ENCODE measurements at places on chromosomes 16 and 17.

DNA sequence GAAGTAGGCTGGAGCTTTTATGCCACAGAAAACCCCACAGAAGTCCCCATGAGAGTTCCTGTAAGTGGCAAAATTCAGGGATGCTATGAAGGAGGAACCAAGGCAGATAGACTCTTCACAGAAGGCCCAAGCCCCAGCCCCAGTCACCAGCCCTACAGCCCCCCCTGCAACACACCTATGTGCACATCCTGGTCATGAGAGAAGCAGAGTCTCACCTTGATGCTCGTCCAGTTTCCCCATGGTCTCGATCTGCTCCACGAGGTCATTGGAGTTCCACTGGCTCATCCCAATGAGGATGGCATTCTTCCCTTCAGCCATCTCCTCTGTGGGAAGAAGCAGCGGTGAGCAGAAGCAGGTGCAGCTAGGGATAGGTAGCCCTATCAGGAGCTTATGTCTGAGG is 31.2 kb downstream of the PITPNM3 start:
- no peak for DNase-seq

- DNase-seq: no peak
These were observed 5.0 kb upstream of the SALL1 start for GRCh38 chr16:51155820-51156806.

DNA sequence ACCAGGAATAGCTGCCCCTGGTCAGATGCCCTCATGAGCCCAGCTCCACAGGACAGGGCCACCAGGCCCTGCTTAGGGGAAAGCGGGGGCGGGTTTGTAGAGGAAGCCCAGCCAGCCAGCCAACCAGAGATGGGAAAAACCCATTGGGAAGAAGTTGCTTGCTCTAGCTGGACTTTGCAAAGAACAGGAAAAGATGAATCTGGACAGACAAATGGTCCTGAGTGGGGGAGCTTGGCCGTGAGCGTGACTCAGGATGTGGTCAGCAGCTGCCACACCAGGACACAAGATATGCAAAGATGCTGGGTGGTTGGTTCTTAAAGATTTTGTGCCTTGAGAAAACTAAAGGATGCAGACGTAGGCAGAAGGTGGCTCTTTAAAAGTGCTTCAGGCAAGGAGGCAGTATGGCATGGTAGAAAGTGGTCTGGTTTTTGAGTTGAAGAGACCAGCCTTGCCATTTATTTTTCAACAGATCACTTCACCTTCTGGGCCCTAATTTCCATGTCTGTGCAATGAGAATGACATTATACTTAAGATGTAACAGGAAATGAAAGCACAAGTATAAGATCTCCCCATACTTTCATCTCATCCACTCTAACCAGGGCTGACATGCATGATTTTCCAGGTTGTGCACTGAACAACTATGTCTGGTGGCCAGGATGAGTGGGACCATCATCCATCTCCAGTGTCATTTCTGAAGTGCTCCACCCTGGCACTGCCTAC is 27.8 kb upstream of the HEATR6 start:
- no peak for DNase-seq

GRCh38 chr17:74009056-74009625 is 194.3 kb upstream of the RPL38 start:
- DNase-seq: no peak

DNA sequence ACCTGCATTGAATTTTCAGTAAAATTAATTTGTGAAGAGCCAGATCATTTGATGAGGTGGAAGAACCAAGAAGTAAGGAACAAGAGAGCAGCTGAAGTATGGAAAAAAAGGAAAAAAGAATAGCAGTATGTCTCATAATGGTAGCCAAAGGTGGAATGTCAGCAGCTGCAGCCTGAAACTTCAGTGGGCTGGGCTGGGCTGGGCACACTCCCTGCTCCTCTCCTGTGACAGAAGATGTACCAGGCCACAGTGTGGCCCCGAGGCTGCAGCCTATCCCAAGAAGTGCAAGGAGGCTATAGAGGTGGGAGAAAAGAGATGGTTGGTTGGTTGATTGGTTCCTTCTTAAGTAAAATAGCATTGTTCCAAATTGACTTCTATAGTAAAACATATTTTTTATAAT is 84.5 kb downstream of the TNRC6C start:
- DNase-seq: no peak

DNA sequence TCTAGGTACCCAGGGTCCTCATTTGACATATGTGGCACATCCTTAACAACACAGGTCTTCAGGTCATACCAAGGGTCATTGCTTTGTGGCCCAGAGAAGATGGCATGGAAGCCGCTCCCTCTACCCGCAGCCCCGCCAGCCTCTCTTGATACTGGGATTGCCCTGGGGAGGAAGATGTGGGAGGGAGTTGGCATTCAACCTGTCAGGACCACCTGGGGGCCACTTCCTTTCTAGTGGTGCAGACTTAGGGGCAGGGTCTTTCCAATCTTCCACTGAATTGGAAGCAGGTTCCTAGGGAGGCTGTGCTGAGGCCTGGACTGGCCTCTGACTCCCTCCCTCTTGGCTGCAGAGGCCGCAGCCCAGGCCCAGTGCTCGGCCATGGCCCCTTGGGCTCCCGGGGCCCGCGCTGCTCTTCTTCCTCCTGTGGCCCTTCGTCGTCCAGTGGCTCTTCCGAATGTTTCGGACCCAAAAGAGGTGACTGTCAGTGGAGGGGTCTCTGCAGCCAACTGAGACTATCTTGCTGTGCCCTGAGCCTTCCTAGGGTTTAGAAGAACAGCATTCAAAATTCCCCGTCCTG is 5.1 kb upstream of the HEXIM1 start:
- DNase-seq: no peak

GRCh38 chr17:2266045-2266864 is 37.3 kb downstream of the SMG6 start:
- DNase-seq: no peak

DNA sequence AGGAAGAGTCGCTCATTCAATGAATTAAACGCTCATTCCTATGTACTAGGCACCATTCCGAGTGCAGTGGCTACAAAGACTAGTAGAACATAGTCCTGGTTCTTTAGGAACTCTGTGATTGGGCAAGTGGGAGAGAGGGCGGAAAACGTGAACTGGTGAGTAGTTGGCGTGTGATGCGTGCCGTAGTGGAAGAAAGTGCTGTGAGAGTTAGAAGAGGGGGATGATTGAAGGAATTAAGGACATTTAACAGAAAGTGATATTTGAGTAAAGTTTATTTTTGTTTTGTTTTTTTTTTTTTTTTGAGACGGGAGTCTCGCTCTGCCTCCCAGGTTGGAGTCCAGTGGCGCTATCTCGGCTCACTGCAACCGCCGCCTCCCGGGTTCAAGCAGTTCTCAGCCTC is 7.9 kb upstream of the SLFN14 start:
- DNase-seq: peak; percentile 21

GRCh38 chr16:53787423-53787822 is 83.5 kb downstream of the FTO start:
- DNase-seq: no peak

- no peak for DNase-seq
These were observed 120.6 kb downstream of the TANC2 start for GRCh38 chr17:63086483-63087185.

DNA sequence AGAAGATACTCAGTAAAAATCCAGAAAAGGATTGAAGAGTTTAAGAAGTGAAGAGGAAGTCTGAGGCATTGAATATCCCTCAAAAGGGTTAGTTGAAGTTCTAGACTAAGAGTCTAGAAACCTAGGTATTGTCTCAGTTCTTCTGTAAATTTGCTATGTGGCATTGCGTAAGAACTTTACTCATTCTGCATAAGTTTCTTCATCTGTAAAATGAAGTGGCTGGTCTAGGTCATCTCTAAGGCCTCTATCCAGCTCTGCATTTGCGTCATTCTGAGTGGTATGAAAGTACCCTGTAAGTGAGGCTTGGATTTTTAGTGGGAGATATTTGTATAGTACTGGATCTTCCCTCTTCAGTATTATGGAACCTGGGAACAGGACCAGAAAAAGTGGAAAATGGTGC is 130.2 kb downstream of the MYO1D start:
- DNase-seq: no peak

DNA sequence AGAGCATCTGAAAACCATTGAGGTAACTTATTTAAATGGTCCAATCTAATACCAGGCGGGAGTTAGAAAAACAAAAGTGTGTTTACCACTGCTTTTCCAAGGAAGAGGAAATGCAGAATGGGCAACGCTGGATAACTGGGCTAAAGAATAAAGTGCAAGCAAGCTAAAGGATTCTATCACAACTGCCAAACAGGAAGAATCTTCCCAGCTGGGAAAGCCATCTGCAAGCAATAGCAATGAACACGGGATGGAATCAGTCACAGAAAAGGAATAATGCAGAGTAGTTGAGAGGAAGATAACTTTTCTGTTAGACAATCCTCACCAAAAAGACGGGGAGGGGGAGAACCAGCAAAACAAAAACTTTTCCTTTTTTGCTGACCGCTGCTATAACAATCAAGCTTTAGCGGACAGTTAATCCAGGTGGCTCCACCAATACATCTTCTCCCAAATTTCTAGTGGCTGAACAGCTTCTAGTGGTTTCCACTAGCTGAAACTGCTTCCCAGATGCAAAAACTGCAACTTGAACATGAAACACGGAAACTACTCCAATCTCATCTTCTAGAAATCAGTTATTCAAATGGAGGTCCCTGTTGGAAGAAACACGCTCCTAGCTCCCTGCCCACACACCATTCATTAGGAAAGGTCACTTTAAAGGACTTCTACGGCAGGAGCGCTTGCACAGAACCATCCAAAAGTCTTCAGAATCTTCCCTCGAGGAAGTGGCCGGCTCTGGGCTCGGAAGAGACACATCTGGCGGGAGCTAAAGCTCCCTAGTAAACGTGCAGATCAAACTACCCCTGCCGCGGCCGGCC is 929 bp downstream of the TMEM11 start:
- no peak for DNase-seq

DNA sequence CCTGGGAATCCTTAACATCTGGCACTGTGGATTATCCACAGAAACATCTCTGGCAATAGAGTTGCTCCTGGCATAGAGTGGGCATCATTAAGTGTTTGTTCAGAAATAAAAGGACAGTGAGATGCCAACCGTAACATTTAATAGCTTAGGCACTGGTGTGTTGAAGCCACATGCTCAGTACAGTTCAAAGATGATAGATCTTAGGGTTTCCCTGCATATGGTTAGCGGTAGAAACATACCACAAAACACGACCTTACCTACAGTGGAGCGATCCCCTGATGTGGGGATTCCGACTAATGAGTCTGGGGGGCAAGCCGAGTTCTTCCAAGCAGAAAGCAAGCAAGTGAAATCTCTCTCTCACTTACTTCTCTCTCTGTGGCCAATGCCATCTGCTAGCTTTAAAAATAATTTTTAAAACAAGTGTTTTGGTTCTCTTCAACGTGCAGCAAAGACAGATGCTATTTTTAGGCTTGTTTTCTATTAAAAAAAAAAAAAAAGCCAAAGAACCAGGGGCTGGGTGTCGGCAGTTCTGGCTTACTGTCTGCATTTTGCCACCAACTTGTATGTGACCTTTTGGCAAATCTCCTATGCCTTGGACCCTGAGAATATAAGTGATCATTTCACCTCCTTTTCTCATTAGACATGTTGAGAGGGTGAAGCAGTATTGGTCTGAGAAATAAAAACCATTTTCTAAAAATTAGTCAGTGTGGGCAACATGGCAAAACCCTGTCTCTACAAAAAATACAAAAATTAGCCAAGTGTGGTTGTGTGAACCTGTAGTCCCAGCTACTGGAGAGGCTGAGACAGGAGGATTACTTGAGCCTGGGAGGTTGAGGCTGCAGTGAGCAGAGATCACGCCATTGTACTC is 89.2 kb upstream of the CACNG3 start:
- no peak for DNase-seq

GRCh38 chr17:22512997-22513538 is 820.7 kb downstream of the KCNJ18 start:
- DNase-seq: no peak

DNA sequence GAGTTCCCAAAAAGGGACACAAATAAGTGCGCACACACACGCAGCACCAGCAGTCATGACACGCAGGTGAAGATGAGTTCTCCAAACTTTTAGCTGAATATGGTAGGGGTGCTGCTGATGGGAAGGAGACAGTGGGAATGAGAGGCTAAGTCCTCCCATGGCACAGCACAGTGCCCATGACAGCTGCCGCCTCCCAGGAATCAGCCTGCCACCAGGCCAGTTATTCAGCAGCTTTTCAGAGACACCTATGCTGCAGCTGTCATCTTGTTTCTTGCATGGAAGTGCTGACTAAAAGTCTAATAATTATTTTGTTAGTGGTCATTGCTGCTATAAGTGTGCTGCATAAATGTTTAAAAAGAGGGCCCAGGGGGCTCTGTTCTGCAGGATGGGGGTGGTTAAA is 12.2 kb downstream of the WFIKKN2 start:
- no peak for DNase-seq

DNA sequence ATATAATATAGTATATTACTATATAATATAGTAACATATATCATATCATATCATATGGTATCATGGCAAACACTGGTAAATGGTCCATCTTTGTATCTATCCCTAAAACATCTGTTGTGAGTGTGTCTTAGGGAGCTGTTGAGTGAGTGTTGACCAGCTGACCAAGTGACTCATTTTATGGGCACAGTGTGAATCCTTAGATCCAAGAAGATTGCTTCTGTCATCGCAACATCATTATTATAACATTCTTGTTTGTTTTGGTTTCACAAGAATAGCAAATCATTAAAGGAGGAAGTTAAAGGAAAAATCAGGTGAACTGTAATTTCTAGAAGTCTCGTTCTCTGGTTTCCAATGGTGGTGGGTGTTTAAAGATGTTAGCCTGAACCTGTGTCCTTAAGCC is 11.7 kb upstream of the MAF start:
- no peak for DNase-seq

DNA sequence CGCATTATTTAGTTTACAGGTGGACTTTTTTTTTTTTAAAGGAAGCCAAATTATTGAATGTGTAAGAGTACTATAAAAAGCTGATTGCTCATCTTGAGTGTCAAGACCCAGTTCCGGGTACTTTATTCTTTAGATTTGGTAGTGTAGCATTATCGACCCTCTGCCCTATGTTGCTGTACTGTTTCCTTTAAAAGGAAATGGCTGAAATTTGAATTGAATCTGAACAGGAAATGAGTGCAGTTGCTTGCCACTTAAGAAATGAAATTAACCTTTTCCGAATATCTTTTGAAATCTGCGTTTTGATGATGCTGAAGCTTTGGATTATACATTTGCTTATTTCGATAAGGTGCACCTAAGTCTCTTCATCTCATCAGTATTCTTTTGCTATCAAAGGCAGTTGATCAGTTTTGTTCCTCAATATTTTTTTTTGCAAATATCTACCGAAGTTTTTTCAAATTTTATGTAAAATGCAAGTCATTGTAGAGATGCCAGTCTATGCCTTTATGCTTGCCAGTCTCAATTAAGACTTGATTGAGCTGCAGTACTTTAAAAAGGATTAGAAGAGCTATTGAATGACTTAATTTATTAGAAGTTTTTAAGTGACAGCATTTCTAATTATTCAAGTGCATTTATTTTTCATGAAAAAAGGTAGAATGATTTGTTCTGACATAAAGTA is 1.8 kb downstream of the GGNBP2 start:
- DNase-seq: no peak

DNA sequence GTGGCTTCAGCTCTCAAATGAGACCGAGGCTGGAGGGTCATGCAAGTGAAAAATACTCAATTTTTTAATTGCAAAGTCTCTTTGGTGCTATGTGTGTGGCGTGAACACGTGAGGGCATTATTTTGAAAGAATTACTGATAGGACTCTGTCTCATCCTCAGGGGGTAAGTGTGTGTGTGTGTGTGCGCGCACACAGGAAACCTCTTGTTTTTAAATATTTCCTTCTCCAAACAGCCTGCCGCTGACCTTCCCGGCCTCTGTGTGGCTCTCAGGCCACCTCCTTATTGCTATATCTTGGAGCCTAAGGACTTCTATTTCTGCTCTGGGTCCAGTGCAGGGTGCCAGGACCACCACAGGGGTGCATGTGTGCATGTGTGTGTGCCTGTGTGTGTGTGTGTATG is 99.7 kb downstream of the CMIP start:
- no peak for DNase-seq

All from SW 1271 (cell line).